ENCODE measurements at places on chromosomes 2 and 18.

- DNase-seq: no peak
These were observed 79.2 kb downstream of the PRPF40A start for GRCh38 chr2:152638056-152638455.

DNA sequence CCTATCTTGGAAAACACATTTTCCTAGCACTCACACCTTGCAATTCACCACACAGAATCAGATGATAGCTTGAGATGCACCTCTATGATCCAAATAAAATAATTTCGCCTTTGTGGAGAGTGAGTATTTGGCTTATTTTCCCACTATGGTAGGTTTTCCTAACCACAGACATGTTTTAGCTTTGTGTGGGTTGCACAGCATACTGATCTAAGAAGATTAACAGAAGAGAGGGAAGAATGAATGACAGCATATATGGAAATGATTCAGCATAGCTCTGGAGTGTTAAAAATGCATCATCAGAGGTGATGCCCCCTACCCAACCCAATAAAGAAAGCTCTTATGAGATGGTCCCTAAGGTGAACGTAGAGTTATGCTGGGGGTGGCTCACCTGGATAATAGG is 72.5 kb downstream of the GCA start:
- no peak for DNase-seq

GRCh38 chr2:237471438-237472186 is 15.4 kb upstream of the MLPH start:
- DNase-seq: peak; percentile 82

- DNase-seq: no peak
These were observed 3.4 kb downstream of the B4GALT6 start for GRCh38 chr18:31680831-31681568.

DNA sequence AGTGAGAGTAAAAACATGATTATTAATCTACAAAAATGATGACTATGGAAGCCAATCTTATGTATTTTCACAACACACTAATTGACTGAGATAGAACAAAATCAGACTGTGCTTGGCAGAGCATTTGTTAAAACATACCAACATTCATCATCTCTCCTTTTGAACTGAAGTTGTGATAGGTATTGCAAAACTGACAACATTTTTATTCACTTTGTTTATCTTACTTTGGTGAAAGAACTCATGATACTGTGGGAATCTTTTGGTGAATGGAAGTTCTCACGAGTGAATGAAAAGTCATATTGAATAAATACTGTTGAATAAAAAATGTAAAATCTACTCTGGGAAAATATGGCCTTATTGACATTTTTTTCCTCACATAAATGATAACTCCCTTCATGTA is 1430.2 kb upstream of the PIK3C3 start:
- DNase-seq: no peak

DNA sequence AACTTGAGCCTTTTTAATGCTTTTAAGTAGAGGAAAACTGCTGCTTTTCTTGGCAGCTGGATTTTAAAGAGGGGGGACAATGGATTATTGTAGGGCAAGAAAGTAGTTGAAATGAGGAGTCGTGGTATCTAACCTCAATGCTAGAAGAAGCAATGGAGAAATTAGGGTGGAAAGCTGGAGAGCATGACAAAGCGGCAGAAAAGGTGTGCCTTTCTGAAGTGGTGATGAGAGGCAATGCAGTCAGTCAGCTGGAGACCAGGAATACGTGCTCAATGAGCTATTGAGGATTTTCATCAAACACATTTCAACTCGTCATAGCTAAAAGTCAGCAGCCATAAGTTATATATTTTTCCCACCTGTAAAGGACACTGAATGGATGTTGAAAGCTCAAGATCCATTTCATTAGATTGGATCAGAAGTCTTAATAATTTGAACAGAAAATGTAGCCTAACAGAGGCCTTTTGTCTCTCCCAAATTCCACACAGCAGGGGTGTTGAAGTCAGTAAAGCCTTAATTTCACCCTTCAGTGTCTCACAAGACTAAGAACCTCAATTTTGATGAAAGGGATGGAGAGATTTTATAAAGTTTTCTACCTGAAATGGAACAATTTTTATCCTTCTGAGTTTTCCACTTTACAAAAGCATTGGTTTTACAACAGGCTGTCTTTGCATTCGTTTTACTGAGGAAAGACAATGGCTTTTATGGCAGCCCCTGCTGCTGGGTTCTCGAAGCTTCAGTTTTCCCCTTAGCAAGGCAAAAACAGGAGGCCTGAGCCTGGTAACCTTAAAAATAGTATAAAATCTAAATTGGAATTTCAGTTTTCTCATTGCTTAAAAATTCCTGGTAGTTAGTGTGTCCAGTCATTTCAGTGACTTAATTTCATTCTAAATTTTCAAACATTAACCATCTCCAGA is 131.1 kb downstream of the CCDC102B start:
- no peak for DNase-seq

DNA sequence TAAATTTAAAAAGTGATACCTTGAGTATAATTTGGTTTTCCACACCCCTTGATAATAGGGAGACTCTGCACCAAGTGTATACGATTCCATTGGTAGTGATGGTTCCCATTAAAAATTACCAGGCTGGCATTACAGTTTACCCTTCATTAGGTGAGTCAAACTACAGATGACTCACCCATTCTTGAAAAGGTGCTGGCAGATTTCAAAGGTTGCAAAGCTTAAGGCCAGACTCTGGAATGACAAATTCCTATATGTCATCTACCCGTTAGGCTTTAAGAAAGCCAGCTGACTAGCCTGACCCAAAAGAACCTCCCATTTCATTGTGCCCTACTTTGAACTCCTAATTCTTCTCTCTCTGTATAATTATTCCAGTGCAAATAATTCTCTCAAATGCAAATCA is 124.4 kb downstream of the LRRTM4 start:
- no peak for DNase-seq

DNA sequence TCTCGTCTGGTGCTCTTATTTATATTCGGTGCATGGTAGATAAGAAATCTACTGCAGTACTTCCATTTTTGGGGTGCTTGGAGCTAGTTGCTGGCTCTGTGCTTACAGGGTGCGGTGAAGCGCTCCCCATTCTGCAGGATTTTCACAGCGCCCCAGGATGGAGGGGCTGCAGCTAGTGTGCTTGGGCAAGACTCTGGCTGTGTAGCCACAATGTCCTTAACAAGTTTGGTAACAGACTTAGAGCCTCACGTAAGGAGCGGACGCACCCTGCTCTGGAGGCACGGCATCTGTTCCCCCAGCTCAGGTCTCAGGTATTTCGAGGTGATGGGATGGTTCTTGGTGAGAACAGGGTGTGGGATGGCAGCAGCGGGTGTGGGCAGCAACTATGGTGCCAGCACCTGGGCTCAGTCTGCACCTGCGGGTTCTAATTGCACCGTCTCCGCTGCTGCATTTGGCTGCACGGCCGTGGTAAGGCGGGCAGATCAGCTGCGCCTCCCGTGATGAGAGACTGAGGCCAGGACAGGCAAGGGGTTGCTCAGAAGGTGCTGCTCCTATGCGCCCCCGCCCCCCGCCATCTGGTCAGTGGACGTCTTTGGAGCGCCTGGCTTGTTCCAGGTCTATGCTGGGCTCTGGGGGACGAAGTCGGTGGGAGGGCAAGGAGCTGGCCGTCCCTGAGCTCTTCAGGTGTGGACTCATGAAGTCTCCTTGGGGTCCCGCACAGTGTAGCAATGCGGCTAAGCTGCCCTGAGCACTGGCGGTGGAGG is 20.1 kb upstream of the ALLC start:
- DNase-seq: no peak

DNA sequence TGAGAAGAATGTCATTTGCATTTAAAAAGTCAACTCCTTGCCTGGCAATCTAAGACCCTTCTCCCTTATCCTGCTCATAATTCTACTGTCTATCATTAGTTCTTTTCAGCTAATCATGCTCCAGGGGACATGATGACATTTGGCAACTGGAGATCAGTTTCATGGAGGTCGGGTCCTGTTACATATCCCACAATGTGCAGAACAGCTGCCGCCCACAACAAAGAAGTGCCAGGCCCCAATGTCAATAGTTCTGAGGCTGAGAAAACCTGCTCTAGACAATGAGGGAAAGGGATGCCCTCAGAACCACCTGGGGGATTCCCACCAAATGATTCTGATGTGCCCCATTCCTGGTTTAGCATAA is 53.4 kb upstream of the IL1RL1 start:
- no peak for DNase-seq

GRCh38 chr2:53727921-53728320 is 39.7 kb upstream of the CHAC2 start:
- no peak for DNase-seq

DNA sequence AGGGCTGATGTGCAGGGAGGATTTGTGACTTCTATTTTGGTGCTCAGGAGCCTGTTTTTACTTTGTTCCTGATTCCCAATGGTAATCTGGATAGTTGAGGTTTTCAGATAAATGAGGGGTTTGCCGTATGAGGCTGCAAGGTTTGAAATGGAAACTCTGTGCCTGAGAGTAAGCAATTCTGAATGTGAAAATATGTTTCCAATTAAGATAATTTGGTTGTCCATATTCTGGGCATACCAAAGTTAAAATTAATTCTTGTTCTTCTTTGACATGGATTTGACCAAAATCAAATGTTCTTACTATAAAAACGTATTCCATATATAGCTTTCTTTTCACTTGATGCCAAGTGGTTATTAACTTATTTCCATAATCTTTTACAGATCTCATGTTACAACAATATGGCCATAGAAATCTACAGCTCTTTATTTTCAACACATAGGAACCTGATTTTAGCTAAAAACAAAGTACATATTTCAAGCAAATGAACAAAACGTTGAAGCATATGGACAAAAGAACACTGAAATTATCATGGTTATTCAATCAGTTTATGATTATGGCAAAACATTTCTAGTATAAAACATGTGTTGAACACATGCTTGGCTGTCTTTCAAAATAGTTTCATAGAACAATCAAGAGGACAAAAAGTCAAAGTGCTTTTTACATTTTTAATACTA is 63.4 kb upstream of the ARHGAP28 start:
- DNase-seq: no peak

DNA sequence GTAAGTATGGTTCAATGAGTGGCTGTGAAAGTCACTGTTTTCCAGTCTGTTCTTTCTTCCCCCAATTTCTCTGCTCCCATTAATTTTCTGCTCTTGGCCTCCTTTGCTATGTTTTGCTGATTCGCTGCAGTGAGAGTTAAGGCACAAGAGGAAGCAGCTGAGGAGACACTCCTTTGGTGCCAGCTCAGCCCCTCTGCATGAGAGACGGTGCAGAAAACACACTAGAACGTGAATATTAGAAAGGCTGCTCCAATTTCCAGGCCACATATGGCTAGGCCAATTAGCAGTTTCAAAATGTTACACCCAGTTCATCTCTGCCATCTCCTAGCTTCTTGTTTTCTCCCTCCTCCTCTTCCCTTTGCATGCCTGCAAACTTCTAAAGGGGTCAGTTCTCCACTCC is 38.9 kb downstream of the AKAIN1 start:
- DNase-seq: no peak

DNA sequence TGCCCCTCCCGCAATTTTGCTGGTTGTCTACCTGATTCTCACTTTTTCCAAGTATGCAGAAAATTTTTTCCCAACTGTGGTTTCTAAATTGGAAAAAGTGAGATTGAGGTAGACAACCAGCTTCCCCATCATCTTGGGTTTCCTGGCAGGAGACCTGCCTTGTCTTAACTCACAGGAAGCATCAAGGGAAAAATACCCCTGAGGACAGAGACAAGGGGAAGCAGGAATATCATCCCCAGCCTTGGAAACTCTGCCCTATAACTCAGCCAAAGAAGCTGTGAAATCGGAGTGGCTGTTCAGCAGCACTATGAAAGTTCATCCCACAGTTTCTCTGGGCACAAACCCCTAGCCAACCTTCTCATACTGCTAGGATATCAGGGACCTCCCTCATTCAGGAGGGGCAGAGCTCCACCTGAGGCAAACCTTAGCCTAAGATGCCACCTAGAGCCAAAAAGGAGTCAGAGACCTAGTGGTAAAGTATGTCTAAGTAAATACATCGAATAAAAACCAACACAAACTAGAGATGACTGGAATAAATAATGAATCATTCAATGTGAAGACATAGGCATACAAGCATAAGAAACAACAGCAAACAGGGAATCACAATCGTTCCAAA is 68.2 kb downstream of the ZSWIM2 start:
- DNase-seq: peak; percentile 19

- DNase-seq: no peak
These were observed 82.8 kb upstream of the DSEL start for GRCh38 chr18:67599277-67599676.

- no peak for DNase-seq
These were observed 390.2 kb downstream of the PTPRM start for GRCh38 chr18:7957297-7957696.

DNA sequence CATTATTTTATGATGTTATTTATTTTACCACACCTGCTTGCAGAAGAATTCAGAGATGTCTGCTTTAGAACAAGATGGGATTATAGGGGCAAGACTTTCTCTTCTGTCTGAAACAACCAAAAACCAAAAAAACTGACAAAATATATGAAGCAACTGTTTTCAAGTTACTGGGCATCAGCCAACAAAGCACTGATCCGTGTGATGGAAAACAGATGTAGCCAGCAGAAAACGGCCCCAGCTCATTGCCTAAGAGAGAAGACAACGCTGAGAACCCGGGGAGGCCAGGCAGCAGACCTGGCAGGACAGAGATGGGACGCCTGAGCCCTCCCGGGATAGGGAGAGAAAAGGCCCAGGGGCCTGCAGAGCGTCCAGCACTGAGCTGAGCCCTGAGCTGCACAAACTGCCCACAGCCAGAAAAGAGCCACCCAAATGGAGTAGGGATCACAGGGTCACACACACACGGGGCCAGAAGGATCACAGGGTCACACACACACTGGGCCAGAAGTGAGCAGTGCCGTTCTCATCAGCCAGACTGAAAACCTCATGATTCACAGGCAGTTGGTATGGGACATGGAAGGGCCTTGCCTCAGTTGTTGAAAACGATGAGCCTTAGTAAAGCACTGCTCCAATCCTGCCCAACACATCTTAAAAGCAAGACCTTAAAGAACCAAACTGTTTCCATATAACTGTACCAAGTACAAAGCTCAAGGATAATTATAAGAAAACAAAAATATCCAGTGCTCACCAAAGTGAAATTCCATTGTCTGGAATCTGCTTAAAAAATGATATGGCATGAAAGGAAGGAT is 12.1 kb downstream of the PXDN start:
- no peak for DNase-seq

- no peak for DNase-seq
These were observed 16.7 kb upstream of the IL1A start for GRCh38 chr2:112800881-112801583.

DNA sequence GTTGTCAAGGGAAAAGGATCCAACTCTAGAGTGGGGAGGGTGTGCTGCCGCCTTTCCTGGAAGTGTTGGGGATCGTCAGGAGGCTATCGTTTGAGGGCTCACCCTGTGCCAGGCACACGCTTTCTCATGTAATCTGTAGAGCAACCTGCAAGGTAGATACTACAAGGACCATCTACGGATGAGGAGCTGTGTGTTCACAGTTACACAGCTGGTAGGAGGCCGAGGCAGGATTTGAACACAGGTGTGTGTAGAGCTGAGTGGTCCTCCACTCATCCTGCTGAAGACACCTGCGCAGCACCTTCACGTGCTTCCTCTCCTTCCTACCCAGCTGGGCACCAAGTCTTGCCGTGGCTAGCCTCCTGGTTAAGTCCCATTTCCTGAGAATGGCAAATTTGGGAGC is 68.3 kb downstream of the MARCO start:
- DNase-seq: no peak
